Stimulated activated CD4-positive, alpha-beta T cell treated with anti-CD3 and anti-CD28 coated beads, Interleukin-15, amount 100 ng/mL, for 1 hour (primary cell): ENCODE measurements at places on chromosomes 1 and 21.

DNA sequence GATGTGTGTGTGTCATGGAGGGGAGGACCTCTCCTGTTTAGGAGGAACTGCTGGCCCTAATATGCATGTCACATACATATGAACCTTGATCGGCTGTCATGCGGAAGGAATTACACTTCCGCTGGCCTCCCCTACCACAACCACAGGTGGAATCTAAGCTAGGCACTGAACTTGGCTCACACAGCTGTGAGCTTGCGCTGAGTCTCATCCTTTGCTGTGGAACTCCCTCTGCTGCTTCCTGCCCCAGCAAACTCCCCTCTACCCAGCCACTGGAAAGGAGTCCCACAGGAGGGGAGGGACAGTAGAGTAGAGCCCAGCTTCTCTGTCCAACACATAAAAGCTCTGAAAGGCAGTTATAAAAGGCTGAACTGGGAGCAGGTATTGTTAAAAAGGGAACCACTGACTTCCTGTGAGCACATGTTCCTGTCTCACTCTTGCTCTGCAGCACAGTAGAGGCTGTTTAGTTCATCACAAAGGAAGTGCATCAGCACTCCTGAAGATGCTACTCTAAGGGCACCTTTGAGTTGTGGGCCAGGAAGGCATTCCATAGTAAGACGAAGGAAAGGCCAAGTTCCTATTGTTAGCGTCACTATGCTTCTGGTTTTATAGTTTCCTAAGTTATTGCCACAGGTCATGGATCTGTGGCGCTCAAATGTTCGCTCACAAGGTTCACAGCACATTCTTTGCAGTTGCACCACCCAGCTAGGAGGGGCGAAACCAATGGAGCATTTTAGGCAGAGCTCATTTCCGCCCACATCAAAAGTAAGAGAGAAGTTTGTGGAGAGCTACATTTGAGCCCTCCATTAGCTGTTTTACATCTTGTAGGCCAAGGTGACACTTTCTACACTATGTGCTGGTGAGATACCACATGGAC lies 17.7 kb upstream of the PTPRC start:
- DNase-seq = peak; percentile 41

GRCh38 chr1:179187735-179188471 lies 41.6 kb downstream of the ABL2 start:
- no peak for DNase-seq

DNA sequence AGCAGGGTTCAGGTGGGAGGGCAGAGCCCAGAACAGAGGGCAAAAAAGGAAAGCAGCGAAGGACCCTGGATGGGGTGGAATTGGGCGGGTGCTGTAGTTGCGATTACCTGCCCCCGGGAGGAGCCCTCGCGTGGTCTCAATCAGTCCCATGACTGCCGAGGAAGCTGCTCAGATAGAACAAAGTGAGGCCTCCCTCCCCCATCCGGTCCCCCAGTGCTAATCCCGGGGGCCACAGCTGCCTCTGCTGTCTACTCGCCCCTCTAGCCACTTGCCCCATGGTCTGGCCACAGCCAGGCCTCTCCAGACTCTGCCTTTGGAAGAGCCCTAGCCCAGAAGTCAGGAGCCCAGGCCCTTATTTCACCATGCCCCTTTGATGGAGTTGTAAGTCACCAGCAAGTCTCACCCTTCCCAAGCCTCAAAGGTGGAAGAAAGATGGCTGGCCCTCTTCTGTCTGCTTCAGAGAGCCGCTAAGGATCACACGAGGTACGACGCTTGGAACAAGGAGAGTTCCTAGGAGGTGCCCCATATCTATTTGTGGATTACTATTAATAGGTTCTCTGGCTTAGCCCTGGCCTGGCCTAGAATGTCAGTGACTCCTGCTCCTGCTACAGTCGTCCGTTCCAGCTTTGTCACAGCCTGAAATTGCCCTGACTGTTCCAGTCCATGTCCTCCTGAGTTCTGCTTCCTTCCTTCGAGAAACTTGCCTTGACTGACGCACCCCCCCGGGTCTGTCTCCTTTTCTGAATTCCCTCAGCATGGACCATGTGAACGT lies 16.4 kb downstream of the ECHDC2 start:
- no peak for DNase-seq

DNA sequence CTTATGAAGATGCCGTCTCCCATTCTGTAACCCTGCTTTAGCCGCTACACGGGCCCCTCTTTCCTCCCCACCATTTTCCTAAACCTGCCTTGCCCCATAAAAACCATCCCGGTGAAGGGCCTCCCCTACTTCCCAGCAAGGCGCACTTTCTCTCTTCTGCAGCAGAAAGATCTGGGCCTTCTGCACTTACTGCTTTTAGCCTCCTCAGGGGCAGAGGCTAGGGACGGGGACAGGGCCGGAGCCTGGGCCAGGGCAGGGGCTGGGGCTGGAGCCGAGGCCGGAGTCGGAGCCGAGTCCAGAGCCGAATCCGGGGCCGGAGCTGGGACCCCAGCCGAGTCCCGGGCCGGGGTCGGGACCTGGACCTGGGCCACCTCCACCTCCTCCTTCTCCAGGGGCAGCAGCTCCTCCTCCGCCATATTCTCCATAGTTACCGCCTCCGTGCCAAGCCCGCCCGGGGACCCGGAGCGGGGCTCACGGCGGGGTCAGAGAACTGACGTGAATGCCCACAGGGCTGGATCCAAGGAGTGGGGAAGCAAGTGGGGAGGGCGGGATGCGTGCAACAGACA lies 382 bp downstream of the TRMT1L start:
- no peak for DNase-seq

DNA sequence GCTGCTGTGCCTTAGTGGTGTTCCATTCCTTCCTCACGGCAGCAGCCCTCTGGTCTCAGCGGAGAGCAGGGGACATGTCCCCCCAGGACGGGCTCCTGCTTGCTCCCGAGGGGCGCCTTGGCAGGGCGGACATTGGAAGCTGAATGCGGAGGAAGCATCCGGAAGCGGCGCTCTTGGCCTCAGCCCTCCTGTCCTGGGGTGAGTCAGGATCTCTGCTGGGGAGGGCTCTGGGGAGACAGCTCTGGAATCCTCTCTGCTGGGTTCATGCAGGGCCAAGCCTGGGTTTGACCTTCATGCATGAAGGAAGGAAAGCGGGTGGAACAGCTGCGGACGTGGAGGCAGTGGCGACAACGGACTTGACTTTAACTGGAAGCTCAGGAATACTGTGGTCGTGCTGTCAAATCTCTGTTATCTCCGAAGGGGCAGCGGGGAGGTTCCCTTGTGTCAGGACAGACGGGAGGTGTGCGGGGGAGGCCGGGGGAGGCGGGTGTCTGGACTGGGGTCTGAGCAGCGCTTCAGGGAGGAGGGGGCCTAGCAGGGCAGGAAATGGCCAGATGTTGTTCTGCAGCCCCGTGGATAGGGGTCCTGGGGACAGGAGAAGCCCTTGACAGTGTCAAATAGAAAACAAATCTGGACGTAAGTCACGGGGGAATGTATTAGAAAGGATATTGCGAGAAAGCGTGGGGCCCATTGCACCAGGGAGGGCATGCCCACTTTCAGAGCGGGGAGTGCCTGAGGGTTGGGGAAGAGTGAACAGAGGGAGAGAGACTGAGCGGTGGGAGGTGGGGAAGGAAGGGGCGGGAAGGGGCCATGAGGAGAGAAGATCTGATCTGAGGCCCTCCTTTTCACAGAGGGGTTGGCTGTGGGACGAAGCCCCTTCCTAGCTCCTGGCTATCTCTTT lies 26.6 kb downstream of the CRYAA start:
- no peak for DNase-seq

DNA sequence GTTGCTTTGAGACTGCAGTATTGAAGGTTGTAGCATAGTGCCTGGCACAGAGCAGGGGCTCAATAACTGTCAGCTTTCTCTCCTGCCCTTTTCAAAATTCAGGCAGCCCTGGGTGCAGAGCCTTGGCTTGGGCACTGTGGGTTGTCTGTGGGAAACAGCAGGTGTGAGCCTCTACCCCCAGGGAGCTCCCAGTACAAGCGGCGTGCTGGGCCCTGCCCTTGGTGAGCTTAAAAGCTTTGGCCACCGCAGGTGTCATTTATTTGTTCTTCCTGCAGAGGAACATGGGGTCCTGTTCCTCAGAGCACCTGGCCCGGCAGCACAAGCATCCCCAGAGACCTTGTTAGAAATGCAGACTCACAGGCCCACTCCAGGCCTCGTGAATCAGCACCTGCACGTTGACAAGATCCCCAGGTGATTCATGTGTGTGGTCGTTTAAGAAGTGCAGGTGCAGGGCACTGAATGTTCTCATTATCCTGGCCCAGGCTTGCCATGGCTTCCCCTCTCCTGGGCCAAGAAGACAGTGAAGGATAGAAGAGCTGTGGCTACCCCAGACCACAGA lies 29.9 kb upstream of the IGSF21 start:
- no peak for DNase-seq

DNA sequence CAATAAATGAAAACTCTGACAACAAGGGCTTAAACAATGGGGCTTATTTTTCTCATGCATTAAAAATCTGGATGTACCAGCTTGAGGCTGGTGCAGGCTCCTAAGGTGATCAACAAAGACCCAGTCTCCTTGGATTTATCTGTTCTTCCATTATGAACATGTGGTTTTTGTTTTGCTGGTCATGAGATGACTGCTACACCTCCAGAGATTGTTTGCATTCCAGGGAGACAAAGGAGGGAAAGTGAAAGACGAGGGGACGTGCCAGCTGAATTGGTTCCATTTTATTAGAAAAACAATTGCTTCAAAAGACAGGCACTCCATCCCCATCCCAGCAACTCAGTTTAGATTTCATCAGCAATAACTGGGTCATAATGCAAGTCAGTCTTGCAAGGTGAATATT lies 90.9 kb upstream of the KCNK1 start:
- DNase-seq = no peak

DNA sequence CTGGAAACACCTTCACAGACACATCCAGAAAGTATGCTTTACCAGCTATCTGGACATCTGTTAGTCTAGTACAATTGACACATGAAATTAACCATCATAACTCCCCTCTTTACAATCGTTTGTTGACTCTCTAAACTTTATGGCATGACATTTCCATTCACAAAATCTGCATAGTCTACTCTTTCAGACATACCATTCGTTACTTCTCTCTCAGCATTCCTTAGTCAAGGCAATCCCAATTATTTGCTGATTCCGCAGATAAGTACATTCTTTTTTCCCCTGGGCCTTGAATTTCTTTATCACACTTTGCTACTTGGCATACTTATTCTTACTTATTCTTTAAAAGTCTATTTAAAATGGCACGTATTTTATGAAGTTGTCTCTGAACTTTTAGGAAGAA lies 15.1 kb upstream of the CRB1 start:
- no peak for DNase-seq

GRCh38 chr1:26853156-26853555 lies 9.8 kb upstream of the SFN start:
- DNase-seq = peak; percentile 64

DNA sequence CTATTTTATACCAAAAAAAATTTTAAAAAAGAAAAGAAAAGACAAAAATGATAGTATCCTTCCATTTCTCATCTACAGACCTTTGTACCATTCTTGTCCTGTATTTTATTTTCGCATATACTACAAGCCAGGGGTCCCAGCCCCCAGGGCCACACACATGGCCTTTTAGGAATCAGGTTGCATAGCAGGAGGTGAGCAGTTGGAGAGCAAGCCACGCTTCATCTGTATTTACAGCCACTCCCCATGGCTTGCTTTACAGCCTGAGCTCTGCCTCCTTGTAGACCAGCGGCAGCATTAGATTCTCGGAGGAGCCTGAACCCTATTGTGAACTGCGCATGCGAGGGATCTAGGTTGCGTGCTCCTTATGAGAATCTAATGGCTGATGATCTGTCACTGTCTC lies 39.8 kb downstream of the RASSF5 start:
- no peak for DNase-seq

GRCh38 chr1:109613361-109614147 lies 5.9 kb downstream of the GNAT2 start:
- DNase-seq = no peak

GRCh38 chr21:45064618-45065399 lies 9.6 kb upstream of the ADARB1 start:
- no peak for DNase-seq

- DNase-seq = no peak
Observed at GRCh38 chr1:156591181-156591431, 470 bp upstream of the NAXE start.

- no peak for DNase-seq
Observed at GRCh38 chr1:219533280-219533679, 79.6 kb downstream of the ZC3H11B start.

DNA sequence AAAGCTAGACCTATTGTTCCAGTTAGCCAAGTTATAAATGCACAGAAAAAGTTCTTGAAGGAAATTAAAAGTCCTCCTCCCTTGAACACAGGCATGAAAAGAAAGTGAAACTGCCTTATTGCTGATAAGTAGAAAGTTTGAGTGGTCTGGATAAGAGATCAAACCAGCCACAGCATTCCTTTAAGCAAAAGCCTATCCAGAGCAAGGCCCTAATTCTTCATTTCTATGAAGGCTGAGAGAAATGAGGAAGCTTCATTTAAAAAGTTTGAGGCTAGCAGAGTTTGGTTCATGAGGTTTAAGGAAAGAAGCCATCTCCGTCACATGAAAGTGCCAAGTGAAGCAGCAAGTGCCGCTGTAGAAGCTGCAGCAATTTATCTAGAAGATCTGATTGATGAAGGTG lies 2.7 kb upstream of the SSX2IP start:
- no peak for DNase-seq

GRCh38 chr1:181557313-181557712 lies 74.0 kb downstream of the CACNA1E start:
- no peak for DNase-seq

DNA sequence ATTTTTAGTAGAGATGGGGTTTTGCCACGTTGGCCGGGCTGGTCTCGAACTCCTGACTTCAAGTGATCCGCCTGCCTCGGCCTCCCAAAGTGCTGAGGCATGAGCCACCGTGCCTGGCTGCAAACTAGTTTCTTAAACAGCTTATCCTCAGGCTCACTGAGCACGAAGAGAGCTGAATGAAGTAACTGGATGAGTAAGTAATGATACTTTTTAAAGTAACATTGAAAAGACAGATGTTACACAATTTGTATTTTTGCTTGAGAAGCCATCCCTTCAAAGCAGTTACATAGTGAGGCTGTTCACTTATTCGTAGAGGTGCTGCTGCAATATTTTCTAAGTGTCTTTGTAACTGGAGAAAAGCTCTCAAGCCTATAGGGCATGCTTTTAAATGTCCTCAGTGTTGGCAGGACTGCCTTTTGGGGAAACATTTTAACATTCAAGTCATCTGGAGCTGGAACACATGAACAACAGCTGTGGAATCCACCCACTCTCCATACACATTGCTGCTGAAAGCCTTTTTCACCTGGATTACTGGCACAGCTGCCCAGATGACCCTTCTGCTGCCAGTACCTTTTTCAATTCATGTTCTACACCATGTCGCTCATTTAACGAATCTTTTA lies 2.7 kb upstream of the YBX1 start:
- no peak for DNase-seq

- no peak for DNase-seq
Observed at GRCh38 chr1:92461364-92462097, 25.2 kb downstream of the GFI1 start.

- no peak for DNase-seq
Observed at GRCh38 chr1:14440731-14441130, 157.8 kb upstream of the KAZN start.

- no peak for DNase-seq
Observed at GRCh38 chr1:78497201-78497600, 6.4 kb downstream of the PTGFR start.

DNA sequence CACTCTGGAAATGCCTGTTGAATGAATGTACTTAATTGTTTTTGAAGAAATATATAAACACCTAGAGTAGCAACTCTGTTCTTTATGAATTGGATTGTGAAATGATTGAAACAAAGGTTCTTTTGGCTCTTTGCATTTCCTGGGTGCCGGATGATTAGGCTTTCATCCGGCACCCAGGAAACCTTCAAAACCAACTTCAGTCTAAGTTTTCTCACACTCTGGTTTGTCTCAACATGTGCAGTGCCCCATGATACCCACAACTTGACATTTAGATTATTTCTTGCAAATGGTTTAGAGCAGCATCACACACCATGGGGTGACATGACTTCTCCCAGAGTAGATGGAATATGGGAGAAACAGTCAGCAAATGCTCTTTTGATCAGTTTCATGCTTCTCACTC lies 354.9 kb downstream of the BARHL2 start:
- DNase-seq = no peak
